NB4 (cell line): ENCODE measurements at places on chromosomes 6 and 20.

DNA sequence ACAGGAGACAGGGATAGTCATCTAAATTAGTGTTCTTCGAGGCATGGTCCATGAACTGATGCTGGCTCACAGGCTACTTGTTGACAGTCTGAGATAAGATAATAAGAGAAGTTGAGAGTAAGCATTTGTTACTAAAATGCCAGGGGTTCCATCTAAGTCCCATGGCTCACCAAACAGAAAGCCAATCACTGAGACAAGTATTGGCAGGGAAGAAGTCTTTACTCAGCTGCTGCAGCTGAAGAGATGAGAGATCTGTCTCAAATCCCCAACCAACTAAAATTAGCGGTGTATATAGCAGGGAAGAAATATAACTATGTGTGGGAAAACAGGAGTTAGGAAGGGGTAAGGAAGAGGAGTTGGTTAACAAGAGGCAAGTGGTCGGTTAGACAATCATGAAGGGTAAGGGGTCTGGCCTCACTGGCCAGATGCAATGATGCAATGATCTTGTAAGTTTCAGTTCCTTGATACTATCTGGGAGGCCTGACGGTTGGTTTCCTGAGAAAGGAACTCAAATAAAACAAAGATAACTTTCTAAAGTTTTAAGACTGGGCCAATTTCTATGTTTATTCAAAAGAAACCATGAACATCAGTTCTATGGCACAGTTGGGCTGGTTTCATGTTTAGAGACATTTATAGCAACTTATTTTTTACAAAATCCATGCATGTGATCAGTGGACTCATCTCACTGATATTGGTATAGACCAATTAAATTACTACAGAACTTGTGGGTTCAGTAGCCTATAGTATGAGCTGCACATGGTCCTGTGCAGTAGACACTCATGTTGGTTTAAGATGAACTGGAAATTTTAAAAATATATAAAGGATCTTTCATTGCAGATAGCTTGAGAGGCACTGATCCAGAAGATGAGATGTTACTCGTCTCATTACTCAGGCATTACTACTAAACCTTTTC lies 9.9 kb upstream of the HEBP2 start:
- DNase-seq = peak; percentile 67

DNA sequence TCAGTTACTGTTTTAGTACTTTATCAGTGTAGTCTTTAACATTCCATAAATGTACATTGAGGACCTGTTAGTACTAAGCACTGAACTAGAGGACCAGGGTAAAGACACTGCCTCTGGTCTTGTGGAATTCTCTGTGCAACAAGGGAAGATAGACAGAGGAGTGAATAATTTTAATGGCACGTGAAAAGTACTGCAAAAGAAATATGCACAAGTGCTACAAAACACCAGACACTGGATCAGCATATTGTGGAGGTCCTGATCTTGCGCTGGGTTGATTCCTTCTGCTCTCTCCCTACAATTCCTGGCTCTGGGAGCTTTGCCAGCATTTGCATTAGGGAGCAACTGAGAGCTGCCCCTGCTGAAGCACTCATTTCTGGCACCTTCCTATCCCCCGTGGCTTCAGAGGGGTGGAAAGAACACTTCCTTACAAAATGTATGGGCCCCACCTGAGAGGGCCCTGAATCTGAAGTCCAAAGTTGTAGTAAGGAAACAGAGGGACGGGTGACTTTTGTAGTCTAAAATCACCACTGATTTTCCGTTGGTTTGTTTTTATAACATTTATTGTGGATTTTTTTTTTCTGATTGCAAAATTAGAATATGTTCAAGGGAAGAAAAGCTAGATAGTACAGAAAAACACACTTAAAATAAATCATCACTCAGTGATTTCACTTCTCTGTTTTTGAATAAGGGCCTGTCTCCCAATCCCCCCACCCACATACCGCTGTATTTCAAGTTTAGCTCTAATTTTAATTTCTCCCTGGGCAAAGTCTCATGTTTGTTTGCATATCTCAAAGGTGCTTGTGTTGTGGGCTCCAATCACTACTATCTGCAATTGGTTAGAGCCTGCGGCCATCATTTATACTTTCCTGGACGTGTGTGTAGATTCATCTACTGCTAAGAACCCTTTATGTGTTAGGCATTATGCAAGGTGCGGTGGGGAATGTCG lies 4.9 kb downstream of the PKIG start:
- DNase-seq = no peak

DNA sequence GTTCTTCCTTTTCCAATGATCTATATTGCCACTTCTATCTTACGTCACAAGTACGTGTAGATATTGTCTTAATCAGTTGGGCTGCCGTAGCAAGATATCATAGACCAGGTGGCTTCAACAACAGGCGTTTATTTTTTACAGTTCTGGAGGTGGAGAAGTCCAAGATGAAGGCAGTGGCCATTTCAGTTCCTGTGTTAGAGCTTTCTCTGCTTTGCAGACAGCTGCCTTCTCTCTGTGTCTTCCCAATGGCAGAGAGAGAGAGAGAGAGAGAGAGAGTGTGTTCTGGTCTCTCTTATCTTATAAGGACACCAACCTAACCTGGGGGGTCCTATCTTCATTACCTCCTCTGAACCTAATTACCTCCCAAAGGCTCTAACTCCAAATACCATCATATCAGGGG lies 8.3 kb downstream of the HSF2 start:
- DNase-seq = no peak

- peak; percentile 90 for DNase-seq
Observed at GRCh38 chr6:4603291-4603690, 172.9 kb upstream of the CDYL start.

DNA sequence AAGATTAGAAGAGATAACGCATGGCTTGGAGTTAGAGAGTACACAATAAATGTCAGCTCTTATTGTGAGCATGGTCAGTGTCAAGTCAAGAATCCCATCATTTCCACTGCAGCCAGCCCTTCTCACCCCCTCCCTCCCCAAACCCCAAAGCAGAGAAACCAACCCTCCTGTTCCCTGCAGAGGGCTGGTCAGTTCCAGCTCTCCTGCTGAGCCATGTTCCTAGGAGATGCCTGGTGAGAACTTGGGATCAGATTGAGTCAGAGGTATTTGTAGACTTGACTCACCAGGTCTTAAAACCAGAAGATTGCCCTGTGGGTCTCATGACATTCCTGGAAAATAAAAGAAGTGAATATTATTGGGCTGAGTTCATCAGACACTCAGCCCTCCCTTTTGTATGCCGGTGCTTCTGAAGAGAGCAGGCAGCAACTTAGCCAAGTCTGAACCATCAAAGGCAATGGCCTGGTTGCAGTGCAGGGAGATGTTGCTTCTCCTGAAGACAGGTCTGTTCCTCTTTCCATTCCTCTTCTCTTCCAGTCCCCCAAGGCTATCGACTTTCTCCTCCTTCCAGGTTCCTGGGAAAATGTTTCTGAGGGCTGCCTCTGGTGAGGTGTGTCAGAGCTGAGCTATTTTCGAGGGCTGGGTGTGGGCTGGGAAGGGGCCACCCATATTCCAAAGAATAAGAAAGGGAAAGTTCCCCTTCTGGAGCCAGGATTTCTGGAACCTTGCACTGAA lies 278.2 kb upstream of the SUPT3H start:
- DNase-seq = no peak

DNA sequence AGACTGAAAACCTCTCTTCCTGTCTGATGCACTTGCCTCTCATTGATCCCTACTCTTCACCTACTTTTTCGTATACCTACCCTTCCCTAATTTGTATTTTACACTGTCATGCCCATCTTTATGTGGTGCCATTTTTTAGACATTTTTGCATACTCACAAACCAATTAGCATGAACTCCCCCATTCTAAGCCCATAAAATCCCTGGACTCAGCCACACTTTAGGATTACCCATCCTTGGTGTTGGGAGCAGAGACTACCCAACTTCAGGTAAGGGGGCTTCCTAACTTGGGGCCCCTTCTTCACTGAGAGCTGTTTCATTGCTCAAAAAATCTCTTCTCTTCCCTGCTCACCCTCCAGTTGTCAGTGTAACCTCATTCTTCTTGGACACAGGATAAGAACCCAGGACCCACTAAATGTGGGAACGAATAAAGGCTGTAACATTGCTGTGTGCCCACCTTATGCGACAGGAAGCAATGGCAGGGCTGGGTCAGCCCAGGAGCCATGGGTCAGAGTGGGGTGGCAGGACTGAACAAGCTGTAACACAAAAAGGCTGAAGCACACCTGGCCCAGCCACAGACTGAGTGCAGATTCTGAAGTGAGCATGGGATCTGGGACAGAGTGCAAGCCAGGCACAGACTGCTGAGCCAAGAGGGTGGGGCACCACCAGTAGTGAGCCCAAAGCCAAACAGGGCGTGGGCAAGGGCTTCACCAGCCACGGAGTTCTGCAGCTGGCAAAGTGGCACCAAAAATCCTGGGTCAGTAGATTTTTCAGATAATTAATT lies 789.1 kb upstream of the HS3ST5 start:
- no peak for DNase-seq

- DNase-seq = no peak
Observed at GRCh38 chr6:92297101-92297500, 1122.3 kb downstream of the EPHA7 start.

- DNase-seq = no peak
Observed at GRCh38 chr6:157610451-157610999, 212.5 kb upstream of the SNX9 start.

GRCh38 chr6:138528137-138528536 lies 28.8 kb upstream of the NHSL1 start:
- no peak for DNase-seq

- DNase-seq = no peak
Observed at GRCh38 chr6:52964318-52964717, 30.8 kb downstream of the GSTA4 start.

- DNase-seq = no peak
Observed at GRCh38 chr6:169862892-169863525, 111.6 kb downstream of the ERMARD start.

DNA sequence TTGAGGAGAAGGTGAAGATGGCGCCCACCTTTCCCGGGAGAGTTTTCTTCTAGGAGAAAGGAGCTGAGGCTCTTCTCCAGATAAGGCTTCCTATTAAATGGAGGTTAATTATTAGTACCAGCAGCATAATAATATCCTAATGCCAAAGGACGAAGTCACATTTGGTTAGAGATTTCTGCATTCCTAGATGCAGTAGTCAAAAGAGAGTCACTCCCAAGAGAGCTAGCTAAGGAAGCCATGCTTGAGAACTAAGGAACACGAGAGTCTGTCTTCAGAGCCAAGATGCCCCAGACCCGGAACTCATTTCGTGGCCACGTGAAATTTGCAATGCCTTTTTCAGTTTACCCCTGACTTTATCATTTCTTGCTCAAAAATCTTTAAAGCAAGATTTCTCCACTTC lies 132.7 kb downstream of the TSHZ2 start:
- no peak for DNase-seq

DNA sequence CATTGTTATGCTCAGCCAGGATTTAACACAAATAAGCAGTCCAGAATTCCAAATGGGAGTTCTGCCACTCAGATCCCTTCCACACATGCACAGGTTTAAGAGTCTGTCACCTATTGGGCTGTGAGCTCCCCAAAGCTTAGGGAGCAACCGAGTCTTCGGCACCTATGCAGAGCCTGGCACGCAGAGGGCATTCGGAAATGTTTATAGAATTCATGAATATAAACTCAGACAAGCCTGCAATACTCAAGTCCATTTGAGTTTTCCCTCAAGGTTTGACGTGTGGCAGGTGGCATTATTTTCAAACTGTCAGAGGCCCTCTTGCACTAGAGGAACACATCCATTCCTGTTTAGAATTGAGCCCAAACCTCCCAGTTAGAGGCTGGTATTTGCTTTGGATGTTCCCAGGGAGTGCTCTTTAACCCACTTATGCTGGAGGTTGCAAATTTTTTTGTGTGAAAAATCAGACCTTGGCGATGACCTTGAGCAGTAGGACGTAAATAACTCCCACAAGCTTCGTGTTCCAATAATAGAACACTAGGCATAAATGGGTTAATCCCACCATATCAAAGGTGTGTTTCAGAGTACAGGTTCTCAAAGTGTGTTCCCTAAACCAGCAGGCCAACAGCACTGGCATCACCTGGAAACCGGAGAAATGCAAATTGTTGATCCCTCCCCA lies 28.1 kb downstream of the MAP1LC3A start:
- DNase-seq = no peak

GRCh38 chr20:54431156-54431944 lies 44.0 kb upstream of the DOK5 start:
- no peak for DNase-seq

DNA sequence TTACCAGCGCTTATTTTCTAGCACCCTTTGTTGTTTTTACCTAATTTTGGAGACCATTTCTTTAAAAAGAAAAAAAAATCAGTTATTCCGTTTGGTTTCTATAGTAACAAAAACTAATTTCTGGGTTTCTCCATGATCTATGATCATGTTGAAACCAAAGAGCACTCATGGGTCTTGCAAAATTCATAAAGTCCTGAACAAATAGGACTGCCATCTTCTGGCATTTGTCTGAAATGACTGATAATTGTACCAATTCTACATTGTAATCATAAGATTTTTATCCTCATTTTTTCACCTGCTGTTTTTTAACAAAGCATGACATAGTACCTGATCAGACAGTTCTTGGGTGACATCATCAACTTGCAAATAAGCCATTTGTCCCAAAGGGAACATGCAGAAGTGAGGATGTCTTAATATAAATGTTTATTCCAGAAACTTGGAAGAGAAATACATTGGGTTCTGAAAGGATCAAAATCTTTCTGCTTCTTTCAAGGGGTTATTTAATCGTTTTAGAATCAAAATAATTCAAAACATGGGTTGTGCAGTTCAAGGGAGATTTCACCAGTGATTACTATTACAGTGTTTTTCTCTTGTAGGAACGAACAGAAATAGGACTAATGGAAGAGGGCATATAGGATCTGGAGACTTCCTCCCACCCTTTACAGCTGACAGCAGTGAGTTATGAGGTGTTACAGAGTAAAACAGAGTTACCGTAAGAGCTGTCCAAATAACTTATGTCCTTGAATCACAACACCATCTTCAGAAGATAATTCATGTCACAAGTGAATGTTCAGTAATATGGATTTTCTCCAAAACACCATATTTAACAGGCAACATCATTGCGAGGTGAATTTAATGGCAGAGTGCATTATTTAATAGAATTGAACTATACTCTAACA lies 87.1 kb upstream of the GJE1 start:
- DNase-seq = peak; percentile 14

DNA sequence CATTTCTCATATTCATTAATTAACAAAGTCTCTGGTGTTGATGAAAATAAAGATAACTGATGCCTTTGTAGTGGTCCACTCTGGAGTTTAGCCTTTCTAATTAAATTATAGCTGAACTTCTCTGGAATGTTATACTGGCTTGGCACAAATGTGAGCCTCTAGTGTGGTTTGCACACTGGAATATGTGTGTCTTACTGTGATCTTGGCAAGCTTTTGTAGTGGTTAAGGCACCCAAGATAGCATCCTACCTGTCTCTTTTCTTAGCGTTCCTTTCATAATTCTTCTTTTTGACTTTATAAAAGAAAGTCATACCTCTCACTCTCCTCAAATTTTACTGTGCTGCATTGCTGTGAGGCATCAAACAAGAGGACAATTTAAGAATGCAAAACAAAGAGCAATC lies 107.4 kb downstream of the UTRN start:
- DNase-seq = no peak

- no peak for DNase-seq
Observed at GRCh38 chr6:8628736-8629135, 193.4 kb upstream of the SLC35B3 start.

- no peak for DNase-seq
Observed at GRCh38 chr6:106728296-106728870, 99.0 kb downstream of the QRSL1 start.
